ENCODE measurements at places on chromosomes 5 and 9.

DNA sequence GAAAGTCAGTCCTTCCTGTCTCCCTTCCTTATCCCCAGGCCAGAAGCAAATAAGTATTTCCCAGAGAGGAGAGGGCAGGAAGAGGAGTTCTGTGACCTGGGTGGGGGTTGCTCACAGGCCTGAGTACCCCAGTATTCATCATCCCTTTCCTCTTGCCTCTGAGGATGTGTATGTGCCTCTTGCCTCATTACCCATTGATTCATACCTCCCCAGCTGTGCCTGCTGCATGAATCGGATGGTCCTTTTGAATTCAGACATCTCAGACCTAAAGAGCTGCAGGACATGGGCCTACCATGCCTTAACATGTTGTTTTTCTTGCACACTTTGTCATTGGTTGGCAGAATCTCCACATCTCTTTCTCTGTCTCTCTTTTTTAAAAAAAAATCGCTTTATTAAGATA lies 112.8 kb upstream of the SHB start:
- no peak for DNase-seq

DNA sequence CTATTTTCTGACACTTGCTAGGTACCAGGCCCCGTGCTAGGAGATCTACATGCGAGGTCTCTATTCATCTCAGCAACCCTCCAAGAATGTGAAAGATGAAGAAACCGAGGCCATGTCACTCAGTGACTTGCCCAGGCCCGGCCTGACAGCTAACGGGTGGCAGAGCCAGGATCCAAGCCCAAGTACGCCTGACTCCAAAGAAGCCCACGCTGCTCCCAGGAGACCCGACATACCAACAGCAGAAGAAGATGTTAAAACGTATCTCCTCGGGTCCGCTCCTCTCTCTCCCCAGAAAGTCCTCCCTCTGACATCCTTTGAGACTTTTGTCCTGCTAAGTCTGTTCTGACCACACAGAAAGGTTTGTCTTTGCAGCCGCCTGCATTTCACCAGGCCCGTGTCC lies 65.2 kb downstream of the CRB2 start:
- no peak for DNase-seq

GRCh38 chr9:101977614-101978210 lies 239.3 kb upstream of the GRIN3A start:
- DNase-seq, result no peak

DNA sequence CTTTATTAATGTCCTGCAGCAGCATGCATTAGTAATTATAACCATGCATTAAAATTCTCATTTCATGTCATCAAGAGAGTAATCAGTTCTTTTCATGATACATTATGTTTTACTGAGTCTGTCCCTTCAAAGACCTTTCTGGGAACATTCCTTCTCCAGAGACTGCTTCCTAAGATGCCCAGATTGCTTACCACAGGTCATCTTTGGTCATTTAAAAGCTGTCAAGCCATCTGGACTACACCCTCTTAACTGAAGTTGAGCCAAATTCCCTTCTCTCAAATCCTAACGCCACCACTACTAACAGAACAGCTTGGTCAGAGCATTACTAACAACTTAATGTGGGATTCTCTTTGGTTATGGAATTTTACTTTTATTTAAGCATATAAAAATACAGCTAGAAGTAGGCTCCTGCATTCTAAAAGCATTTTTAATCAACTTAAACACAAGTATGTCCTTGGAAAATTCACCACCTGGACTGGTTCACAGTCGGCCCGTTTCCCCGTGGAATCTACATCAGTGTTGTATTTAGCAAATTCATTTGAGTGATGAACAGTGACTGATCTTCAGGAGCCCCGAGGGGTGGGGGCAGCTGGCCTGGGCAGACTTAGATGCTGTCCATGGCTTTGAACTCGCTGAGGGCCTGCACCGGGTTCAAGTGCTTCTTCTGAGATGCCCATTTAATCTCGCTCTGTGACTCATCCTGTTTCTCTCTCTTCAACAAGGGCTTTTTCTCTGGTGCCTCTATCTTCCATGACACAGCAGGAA lies 92.8 kb upstream of the CCDC112 start:
- DNase-seq, result no peak

GRCh38 chr5:68126886-68127285 lies 88.7 kb upstream of the PIK3R1 start:
- no peak for DNase-seq

DNA sequence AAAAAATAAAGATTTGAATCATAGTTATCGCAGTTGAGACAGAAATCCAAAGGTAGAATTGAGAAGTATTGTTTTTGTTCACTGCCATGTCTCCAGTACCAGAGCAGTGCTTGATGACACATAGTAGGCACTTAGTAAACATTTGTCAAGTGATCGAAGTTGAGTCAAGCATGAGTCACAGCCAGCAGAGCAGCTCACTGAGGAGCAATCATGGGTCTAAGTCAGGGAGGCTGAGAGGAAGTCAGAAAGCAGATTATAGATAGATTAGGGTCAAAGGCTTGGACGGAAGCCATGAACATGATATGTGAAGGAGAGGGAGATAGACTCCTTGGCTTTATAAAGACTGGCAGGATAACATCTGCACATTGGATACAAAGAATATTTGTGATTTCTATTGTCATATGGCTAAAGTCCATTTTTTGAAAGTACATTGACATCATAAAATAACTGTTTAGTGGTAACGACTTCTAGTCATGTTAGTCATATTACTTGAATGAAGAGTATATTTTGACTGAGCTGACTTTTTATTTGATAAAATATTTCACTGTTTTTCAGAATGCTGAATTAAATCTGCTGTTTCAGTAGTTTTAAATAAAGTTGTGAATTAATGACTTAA lies 168.5 kb downstream of the RAB3C start:
- DNase-seq, result no peak

GRCh38 chr5:43020399-43020746 lies 19.7 kb downstream of the ANXA2R start:
- no peak for DNase-seq

DNA sequence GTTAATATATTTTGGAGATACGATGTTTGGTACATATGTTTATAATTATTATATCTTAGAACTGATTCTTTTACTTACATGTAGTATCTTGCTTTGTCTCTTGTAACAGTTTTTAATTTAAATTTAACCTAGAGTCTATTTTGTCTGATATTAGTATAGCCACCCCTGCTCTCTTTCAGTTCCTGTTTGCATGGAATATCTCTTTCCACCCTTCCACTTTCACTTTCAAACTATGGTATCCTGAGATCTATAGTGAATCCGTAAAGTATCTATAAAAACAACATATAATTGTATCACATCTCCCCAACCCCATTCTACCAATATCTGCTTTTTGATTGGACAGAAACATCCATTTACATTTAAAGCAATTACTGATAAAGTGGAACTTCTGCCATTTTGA lies 7.2 kb downstream of the IRGM start:
- DNase-seq, result no peak

DNA sequence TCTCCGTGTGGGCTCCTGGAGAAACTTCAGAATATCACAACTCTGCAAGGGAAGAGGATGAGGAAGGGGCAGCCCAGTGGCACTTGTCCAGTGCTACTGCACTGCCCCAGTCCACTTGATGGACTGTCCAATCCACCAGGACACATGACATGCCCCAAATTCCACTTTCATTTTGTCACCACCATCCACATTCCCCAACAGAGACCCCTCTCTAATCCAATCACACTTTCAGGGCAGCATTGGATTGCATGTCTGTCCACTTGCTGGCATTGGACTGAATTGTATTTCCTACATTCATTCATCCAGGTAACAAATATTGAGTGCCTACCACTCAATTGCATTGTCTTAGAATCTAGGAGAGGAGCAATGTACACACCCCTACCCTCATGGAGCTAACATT lies 14.8 kb downstream of the HBEGF start:
- no peak for DNase-seq

- DNase-seq, result no peak
These were observed 138.3 kb downstream of the RFK start for GRCh38 chr9:76255781-76256455.

DNA sequence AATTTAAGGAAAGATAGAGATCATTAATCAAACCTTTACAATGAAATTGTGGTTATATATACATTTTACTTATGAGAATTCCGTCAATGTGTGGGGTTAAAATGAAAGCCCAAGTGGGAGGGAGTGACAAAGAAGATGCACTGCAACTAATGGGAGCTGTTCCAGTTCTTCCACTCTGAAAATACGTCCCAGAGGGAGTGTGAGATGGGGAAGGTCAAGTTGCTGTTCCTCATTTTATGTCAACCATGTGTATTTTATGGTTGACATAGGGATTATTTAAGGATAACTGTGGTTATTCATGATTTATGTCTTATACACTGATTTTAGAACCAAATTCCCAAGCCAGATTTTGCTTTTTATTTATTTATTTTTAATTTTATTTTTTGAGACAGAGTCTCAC lies 14.2 kb upstream of the RGS3 start:
- no peak for DNase-seq

- DNase-seq, result no peak
These were observed 164.5 kb upstream of the NFIB start for GRCh38 chr9:14478175-14479162.

DNA sequence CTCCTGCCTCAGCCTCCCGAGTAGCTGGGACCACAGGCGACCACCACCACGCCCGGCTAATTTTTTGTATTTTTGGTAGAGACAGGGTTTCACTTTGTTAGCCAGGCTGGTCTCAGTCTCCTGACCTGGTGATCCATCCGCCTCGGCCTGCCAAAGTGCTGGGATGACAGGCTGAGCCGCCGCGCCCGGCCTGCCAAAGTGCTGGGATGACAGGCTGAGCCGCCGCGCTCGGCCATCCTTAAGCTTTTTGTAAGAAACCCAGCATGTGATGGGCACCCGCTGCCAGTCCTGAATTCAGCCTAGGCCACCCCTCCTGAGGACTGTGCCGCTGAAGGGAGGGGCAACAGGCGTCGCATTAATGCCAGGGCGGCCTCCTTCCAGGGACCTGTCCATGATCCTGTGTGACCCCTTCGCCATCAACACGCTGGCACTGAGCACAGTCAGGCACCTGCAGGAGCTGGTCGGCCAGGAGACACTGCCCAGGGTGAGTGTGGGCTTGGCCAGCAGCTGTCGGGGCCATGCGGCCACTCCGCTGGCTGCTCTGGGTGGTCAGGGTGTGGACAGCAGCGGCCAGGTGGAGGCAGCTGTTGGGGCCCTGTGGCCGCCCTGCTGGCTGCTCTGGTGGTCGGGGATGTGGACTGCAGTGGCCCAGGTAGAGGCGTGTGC lies 10.5 kb downstream of the NELFB start:
- DNase-seq, result no peak

- DNase-seq, result no peak
These were observed 61.0 kb downstream of the DAP start for GRCh38 chr5:10699987-10700386.

Data from activated CD4-positive, alpha-beta T cell treated with anti-CD3 and anti-CD28 coated beads, Interleukin-2, amount 50 U/mL, for 24 hours (primary cell).